ENCODE measurements at places on chromosomes 1 and 21.
A peak's percentile ranks its signal among the peaks of the same experiment; 100 is the strongest.

- DNase-seq, result peak; percentile 61
Measured at GRCh38 chr21:38766987-38767722, 38.6 kb upstream of the ETS2 start.

DNA sequence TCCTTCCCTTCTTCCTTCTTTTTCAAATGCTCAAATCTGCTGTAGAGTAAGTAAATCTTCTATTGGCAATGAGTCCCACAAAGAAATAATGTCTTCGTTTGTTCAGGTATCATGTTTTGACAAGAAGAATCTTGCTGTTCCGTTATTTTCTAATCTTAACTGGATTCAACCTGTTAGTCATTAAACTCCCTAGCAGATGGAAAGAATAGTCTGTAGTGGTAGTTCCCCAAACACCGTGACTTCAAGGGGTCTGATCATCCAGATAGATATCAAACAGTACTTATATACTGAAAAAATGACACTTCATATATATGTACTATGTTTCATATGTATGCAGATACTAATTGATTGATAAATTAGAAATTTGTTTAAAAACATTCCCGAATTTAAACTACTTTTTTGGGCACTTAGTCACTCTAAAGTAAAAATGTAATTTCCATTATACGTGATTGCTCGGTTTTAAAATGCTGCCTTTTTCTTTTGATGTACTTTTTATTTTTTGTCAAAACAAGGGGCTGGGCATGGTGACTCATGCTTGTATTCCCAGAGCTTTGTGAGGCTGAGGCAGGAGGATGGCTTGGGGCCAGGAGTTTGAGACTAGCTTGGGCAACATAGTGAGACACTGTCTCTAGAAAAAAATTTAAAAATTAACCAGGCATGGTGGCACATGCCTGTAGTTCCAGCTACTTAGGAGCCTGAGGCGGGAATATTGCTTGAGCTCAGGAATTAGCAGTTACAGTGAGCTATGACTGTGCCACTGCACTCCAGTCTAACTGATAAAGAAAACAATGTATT, 335.7 kb upstream of the SNX7 start:
- no peak for DNase-seq

DNA sequence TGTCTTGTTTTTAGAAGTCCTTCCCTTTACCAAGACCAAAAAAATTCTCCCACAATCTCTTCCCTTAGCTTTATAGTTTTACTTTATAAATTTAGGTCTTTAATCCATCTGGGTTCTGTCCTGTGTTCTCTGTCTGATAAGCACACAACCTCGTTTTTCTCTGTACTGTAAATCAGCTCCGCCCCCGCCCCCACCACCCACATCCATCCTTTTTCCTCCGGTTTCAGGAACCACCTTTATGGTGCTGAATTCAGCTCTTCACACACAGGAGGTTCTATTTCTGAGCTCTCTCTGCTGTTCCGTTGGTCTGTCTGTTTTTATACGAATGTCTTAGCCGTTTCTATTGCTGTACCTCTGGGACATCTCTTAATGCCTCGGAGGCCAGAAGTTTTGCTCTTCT, 44.5 kb downstream of the ACTL8 start:
- DNase-seq, result no peak

- DNase-seq, result no peak
Measured at GRCh38 chr1:44113095-44113609, 5.5 kb upstream of the KLF17 start.

GRCh38 chr1:86913399-86913895, 479 bp downstream of the SELENOF start:
- peak; percentile 52 for DNase-seq

DNA sequence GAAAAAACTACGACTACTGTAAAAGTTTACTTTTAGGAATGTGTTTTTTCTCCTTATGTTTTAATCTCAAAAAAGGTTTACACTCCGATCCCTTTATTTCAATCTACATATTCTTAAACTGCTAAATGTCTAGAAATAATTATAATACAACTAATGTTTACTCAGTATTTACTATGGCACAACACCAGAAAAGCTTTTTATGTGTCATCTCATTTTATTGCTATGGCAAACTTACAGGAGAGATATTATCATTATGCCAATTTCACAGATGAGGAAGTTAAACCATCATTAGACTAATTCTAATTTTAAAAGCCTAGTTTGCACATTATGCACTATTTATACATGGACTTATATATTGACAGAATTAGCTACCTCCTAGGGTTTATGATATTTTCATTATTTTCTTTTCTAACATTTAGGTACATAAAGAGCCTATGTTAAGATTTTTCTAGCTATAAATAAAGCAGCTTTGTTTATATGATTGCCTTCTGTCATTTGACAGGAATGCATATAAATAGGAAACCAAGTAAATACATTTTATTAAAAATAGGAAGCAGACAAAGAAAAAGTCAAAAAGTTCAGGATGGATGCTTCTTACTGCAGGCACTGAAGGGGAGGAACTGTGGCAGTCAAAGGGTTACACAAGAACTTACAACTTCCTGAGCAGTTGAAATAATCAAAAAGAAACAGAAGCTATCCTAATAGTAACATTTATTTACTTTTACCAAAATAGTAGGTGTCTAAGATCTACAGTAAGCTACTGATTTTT, 442.4 kb downstream of the LTN1 start:
- no peak for DNase-seq

- DNase-seq, result no peak
Measured at GRCh38 chr1:152537496-152537895, 23.2 kb downstream of the CRCT1 start.

DNA sequence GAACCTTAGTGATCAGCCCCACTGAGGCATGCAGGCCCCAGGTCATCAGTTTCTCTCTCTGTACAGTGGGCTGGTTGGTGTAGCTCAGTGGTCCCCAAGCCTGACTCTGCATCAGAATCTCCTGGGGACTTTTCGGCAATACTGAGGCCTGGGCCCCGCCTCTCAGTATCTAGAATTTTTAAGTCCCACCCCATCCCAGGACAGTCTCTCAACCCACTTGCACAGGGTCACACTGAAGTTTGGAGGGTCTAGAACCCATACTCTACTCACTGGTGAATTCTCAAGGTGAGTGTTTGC, 216.4 kb downstream of the MATN1 start:
- no peak for DNase-seq

DNA sequence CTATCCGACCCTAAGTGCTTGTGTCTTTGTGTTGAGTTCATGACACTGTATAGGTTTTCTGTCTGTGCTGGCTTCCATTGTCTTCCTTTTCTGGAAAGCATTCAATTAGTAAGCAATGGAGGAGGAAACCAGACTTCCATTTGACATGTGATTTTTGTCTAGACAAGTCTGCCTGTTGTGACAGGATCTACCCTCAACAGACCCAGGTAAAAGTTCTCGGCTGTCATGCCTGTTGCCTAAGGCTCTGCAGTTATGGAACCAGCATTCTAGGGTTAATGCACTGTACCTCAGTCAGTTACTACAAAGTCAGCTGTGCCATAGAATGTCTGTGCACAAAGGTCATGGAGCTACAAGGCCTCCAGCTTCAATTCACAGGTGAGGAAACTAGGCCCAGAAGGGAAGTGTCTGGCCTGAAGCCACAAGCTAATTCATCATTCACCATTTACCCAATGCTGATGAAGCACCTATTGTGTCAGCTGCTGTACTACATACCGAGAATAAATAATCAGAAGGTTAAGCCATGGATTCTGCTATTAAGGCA, 72.3 kb downstream of the PLPP3 start:
- DNase-seq, result no peak

- no peak for DNase-seq
Measured at GRCh38 chr1:203870245-203870644, 8.8 kb downstream of the SNRPE start.

DNA sequence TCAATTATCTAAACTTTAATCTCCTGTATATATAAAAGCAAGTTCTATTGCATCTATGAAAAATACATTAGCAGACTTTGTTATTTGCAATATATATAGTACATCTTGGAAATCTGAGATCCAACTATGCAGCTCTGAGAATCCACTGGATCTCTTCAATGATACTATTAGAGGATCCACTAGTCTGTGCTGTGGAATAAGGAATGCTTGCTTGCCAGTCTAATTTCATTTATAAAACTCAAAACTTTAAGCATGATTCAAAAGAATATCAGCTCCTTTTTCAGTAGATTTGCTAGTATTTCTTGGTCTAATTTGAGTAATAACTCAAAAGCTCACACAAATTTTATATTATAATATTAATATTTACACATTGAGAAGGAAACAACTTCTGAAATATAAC, 115.1 kb downstream of the SPATA6 start:
- no peak for DNase-seq

- no peak for DNase-seq
Measured at GRCh38 chr1:162390396-162391185, 9.1 kb downstream of the C1orf226 start.

DNA sequence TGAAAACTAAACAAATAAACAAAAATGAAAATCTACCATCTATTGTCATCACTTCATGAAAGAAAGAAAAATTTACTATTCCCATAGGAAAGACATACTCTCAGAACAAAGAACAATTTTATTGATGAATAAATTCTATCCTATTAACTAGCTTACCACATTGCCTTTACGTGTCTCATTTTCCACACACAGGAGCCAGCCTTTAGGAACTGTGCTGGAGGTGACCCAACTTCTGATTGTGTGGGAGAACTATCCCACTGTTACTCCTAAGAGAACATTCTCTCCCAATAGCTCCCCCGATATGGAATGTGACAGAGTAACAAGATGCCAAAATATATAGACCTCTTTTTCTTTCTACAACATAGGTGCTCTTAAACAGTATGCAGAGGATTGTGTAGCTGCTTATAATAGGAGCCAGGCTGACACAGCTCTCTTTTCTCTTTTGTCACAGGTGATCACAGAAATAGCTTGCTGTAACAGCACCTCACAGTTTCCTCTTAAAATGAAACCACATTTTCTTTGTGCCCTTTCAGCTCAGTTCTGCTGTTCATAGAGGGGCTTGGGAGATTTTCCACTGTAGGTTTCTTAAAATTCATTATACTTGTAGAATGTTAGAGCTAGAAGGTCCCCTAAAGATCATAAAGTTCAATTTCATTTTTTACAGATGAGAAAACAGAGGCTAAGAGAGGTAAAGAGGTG, 35.5 kb downstream of the C21orf91 start:
- peak; percentile 44 for DNase-seq

GRCh38 chr1:229410370-229410691, 23.6 kb downstream of the ACTA1 start:
- DNase-seq, result no peak

GRCh38 chr1:48033495-48034045, 36.4 kb upstream of the TRABD2B start:
- DNase-seq, result no peak

GRCh38 chr21:26751305-26751704, 93.9 kb downstream of the ADAMTS1 start:
- no peak for DNase-seq
